Stimulated activated CD8-positive, alpha-beta memory T cell treated with anti-CD3 and anti-CD28 coated beads, Interleukin-7, amount 100 ng/mL, for 1 hour (primary cell): ENCODE measurements at places on chromosomes 12 and 14.

DNA sequence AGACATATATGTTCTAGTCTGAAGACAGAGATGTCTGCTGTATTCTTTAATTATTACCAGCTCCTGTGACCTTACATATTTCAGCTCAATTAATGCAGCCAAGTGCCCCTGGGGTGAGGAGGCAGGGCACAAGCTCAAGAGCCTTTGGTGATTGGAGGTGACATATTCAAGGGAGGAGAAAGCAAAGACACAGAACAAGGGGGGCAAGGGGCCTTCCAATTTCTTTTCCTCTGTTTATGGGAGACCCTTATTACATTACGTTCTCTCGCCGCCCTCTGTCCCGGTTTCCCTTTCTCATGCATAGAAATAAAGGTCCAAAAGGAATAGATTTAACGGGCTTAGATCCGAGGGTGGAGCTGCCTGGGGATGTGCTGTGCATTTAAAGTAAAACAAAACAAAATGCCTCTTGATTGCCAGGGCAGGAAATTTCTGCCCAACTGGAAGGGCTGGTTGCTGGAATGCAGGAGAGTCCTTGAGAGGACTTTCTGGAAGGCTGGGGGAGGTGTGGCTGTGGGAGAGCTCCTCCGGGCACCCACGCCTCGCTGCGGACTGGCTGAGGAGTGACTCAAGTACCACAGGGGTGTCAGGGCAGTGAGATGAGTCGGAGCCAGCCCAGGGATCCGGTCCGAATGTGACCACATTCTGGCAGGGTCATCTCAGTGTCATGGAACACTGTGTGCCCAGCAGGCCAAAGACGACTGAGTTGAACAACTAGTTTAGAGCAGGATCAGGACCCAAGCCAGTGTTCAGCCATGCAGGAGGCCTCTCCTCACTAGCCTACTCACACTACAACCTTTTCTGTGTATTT, 32.1 kb upstream of the GSG1 start:
- no peak for DNase-seq

DNA sequence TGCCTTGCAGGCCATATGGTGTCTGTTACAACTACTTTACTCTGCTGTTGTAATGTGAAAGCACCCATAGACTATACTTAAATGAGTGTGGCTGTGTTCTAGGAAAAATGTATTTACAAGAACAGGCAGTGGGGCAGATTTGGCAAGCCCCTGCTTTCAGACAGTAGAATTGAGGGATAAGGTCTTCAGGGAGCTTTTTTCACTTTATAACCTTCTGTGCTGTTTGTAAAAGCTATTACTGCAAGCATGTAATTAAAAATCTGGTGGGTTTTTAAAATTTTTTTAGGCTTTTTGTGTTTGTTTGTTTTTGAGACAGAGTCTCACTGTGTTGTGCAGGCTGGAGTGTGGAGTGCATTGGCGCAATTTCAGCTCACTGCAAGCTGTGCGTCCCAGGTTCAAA, 73.9 kb downstream of the VEZT start:
- DNase-seq = no peak

- DNase-seq = no peak
Measured at GRCh38 chr14:61939776-61940175, 177.6 kb downstream of the SNAPC1 start.

DNA sequence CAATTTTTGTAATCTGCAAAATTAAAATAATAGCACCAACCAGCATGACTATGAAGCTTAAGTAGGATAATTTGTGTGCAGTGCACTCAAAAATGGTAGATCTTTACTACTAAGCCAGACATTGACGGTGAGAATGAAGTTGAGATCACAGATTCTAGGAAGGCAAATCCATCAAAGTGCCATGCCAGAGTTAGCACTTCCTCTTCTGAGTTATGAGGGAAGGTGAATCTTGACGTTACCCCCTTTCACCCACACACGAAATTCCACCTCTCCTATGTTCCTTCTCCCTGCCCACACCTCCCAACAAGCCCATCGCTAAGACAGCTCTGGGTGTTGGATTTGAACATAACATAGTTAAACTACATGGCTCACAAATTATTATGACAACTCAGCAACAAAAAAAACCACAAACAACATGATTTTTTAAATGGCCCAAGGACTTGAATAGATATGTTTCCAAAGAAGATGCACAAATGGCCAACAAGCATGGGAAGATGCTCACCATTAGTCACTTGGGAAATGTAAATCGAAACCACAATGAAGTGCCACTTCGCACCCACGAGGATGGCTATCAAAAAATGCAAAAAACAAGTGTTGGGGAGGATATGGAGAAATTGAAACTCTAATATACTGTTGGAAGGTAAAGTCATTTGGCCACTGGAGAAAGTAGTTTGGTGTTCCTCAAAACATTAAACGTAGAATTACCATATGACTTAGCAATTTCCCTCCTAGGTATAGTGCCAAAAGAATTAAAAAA, 119.3 kb upstream of the RAP1B start:
- no peak for DNase-seq

- no peak for DNase-seq
Measured at GRCh38 chr12:113220593-113221180, 577 bp upstream of the TPCN1 start.

DNA sequence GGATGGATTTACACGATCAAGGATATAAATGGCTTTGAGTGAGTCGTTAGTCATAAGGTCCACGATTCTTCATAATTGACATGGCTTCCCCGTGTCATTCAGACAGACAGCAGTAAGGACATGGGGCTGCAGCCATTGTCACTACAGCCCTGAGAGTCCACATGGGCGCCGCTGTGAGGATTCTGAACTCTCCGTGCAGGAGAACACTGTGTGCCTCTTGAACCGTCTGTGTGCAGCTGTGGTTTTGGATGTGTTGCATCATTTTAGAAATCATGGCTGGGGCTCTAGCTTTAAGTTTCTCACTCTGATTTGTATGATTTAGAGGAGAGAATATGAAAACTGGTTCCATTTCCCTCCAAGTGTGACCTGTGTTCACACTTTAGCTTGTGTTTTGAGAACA, 47.2 kb downstream of the NPAS3 start:
- no peak for DNase-seq

DNA sequence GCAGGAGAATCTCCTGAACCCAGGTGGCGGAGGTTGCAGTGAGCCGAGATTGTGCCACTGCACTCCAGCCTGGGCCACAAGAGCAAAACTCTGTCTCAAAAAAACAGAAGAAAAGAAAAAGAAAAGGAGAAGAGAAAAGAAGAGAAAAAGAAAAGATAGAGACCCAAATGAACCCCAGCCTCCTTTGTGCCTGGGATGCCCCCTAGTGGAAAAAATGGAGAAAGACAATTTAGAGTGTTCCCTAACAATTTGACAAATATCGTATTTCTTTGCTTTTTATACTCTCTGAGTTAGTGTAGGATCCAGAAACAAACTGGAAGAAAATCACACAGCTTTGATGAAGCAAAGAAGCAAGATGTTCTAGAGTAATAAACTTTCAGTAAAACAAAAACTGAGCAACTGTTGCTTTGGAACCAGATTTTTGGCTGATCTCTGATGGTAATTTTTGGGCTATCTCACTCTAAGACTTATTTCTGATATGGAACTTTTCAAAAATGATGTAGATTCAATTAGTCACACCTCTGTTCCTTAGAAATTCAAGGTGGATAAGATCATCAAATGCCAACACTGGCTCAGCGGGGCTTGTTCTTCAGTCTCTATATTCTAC, 18.6 kb upstream of the PRKAB1 start:
- no peak for DNase-seq

GRCh38 chr14:106513302-106513701, 986.9 kb downstream of the TMEM121 start:
- DNase-seq = no peak

DNA sequence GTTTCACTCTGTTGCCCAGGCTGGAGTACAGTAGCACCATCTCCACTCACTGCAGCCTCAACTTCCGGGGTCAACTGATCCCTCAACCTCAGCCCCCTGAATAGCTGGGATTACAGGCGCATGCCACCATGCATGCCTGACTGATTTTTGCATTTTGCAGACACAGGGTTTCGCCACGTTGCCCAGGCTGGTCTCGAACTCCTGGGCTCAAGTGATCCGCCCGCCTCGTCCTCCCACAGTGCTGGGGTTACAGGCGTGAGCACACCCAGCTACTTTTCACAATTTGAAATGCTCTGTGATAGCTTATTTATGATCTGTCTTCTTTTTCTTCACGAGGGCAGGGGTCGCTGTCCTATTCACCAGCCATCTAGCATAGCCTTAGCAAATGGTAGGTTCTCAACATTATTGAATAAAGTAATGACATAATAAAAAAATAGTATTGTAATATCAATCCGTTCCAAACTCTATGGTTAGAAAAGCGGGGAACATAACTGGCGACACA, 477 bp upstream of the DDX47 start:
- DNase-seq = no peak

- DNase-seq = no peak
Measured at GRCh38 chr14:105023144-105023543, 2.3 kb upstream of the CDCA4 start.

- DNase-seq = no peak
Measured at GRCh38 chr14:72763892-72764291, 130.0 kb downstream of the DPF3 start.

DNA sequence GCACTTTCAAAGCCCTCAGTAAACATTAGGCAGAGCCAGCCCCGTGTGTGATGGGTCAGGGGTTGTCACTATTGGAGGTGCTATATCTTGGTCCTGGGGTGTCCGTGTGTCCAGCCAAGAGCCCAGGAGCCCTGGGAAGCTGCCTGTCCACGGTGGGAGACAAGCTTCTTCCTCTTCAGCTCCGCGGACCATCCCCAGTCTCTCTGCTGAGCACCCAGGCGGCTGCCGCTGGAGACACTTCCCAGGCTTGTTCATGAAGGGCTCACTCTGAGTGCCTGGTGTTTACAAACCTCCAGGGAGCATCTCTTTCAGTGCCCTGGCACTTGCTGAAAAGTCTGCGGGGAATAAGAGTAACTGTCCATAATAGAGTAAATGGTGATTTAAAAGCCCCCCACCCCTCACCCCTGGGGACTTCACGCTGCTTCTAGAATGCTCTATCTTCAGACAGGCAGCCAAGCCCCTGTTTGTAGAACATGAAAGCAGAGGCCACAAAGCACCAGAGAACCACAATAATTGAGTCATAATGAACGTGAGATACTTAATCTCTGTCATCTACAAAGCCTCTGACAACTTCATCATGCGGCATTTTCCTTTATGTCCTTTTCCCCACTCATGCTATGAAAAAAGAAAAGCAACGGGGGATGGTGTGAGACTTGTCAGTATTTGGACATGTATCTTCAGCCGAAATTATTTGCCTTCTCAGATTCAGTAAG, 178.6 kb downstream of the TMEM132C start:
- DNase-seq = no peak

- DNase-seq = no peak
Measured at GRCh38 chr12:119440803-119441360, 106.4 kb downstream of the CCDC60 start.

DNA sequence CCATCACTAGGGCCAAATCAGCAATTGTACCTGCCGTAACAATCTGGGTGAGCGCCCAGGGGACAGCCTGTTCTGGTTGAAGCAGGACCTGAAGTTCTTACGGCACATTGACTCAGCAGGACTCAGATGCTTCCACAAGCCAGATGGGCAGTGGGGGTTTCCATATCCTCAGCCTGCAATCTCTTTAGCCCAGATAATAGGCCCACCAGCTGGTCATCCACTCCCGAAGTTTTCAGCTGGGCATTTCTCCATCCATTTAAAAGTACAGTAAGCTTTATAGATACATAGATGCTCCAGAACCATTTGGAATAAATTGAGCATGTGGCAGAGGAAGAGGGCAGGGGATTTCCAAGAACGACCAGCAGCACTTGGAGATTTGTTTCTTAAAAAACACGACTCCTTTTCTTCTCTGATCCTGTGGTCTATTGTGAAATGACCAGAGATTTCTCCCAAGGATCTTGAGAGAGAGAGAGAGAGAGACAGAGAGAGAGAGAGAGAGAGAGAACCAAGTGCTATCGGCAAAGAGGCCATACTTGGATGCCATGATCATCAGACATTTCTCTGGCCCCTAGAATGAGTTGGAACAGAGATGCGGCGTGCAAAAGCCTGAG, 74.8 kb upstream of the PLXNC1 start:
- DNase-seq = no peak

DNA sequence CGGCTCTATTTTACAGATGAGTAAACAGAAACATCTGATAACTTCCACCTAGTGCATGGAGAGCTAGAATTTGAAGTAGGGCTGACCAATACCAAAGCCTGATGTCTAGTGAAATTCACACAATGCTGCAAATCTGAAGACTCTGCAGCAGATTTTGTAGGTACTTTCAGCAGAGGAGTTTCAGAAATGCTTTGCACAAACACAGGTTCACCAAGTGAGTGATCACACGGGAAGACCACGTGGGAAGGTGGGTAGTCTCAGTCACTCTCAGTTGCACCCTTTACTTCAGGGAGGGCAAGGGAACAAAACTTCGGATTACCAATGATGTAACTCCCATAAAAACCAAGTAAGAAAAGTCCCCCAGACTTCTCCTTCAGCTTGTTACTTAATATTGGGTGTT, 63.3 kb upstream of the DAAM1 start:
- no peak for DNase-seq

- no peak for DNase-seq
Measured at GRCh38 chr12:27343255-27344000, 10.8 kb downstream of the BMAL2 start.

DNA sequence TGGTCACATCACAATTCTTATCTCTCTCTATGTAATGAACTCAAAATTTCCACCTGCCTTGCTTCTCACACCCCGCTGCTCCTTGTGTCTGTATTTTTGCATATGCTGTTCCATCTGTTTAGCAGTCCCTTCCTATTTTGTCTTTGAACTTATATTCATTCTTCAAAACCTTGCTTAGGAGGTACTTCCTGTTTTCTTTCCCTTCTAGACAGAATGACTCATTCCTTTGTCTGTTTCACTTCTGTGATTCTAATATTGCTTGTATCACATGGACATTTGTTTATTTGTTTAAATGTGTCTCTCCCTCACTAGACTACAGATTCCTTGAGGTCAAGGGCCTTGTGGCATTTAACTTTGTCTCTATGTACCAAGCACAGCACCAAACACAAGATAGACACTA, 424.2 kb downstream of the ETNK1 start:
- DNase-seq = no peak

DNA sequence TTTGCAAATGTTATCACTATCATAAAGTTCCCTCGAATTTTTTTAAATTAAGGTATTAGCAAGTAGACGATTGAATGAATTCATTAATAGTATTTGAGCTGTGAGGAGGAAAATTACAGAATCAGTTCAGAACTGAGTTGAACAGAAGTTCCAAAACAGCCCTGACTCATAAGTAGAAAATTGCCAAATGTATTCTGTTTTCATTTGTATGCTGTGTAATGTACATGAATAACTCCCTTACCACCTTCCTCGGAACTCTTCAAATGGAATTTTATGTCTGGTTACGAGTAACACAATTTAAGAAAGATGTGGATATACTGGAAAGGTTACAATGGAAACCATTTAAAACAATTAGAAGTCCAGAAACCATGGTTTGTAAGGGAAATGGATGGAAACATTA, 283.3 kb upstream of the FAR2 start:
- DNase-seq = no peak

DNA sequence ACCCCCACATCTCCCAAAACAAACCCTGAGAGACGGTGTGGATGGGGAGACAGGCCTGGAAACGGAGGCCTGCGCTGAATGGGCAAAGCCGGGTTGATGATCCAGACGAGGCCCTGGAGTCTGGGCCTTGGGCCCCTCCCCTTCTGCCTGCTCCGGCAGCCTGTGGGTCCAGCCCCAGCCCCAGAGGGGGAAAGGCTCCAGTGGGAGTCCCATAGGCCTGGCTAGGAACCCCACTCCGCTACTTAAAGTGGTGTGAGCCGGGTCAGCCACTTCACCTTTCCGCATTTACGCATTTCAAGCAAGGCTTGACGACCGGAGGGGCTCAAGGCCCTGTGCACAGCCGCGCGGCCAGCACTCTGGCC, 695 bp upstream of the TNFAIP2 start:
- DNase-seq = no peak

- DNase-seq = no peak
Measured at GRCh38 chr12:3177778-3178425, 100.7 kb downstream of the TSPAN9 start.
